ENCODE measurements at places on chromosomes 13 and 19. TPM values are rescaled to one million over a fixed set of nuclear protein-coding genes. Genes with fewer than 3 reads are reported as not detected.

CYP4F2 gene
- total RNA-seq, result not detected

CEBPA gene
- 9.8 TPM for total RNA-seq

FGF14 gene
- total RNA-seq, result not detected

NAPA gene
- total RNA-seq, result 79.9 TPM

TEX26 gene
- total RNA-seq, result not detected

EBI3 gene
- total RNA-seq, result 1.7 TPM

PRODH2 gene
- 0.18 TPM for total RNA-seq

SWSAP1 gene
- total RNA-seq, result 2.2 TPM

FGF9 gene
- not detected for total RNA-seq

CYP2B6 gene
- total RNA-seq, result not detected

GIPC3 gene
- total RNA-seq, result 0.23 TPM

PBX4 gene
- 1.9 TPM for total RNA-seq

ZNF865 gene
- total RNA-seq, result 11.2 TPM

C19orf53 gene
- 209 TPM for total RNA-seq

OR7D2 gene
- total RNA-seq, result not detected

LGALS7B gene
- total RNA-seq, result not detected

ZNF525 gene
- 0.42 TPM for total RNA-seq

TMIGD2 gene
- not detected for total RNA-seq

KIR2DL3 gene
- total RNA-seq, result not detected

Data from A549 treated with RU486 at 1 μM for 4 hours (cell line).